ENCODE measurements at places on chromosomes 2 and 18. TPM values are rescaled to one million over a fixed set of nuclear protein-coding genes. Genes with fewer than 3 reads are reported as not detected.

The PRSS56 gene
- total RNA-seq: not detected

The TMEM17 gene
- 4.4 TPM for total RNA-seq

The ZNF638 gene
- 123 TPM for total RNA-seq

The POTEE gene
- not detected for total RNA-seq

The STARD6 gene
- total RNA-seq: not detected

The SGPP2 gene
- not detected for total RNA-seq

The TFPI gene
- total RNA-seq: 72.5 TPM

The BCL11A gene
- 0.09 TPM for total RNA-seq

DNA sequence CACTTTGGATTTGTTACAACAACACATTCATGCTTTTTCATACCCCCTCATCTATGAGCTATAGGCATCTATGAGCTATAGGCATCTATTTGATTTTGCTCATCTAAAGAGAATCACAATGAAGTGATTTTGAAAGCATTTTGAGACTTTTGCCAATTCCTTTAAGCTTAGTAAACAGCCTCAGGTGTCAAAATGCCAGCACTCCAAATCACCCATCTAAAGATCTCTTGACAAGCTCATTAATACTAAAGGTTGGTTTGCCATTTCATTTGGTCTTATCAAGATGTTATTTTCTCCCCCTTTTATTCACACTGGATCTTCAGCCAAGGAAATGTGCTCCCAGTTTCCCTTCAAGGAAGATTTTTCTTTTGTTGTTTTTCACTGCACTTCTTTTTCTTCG, 110.7 kb upstream of the TLK1 start:
- no peak for DNase-seq

GRCh38 chr2:148719941-148720436, 75.4 kb downstream of the EPC2 start:
- DNase-seq: no peak

DNA sequence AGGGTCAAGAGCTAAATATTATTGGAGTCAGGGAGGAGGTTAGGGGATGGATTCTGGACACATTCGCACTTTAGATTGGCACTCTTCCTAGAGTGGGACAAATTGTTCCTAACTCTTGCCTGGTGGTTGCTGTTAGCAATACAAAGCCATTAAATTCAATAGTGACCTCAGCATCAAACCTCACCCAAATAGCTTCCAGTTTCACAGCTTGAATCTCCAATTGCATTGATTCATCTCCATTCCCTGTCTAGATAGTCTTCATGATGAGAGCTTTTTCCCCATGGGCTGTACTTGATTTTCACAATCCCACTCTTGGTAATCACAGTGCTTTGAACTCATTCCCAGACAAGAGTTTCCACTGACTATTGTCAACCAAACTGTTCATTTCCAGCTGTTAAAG, 585.9 kb upstream of the SYT4 start:
- peak; percentile 15 for DNase-seq

- DNase-seq: no peak
Measured at GRCh38 chr2:85393836-85394235, 16.3 kb downstream of the CAPG start.

GRCh38 chr2:25557179-25558036, 116.0 kb downstream of the DTNB start:
- DNase-seq: no peak

DNA sequence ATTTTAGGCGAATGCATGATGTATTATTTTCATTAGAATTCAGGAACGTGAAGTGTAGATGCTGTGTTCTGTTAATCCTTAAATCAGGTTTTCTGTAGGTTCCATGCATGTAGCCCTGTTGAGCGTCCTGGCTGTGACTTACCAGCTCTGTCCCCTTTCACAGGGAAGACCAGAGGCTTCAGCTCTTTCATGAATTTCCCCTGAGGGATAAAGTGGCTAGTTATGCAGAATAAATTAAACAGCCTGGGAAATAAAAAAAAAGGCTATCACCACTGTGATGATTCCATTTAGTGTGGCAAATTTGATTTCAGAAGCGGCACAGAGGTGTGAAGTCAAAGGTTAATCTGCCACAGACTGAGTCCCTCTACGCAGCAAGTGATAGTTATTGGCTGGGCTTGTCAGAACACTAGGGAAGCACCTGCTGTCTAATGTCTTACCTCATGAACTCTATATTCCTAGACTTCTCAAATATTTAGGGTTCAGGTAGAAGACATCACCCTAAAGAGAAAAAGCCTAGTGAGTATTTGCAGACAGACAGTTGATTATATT, 61.6 kb upstream of the LINC00305 start:
- DNase-seq: no peak

DNA sequence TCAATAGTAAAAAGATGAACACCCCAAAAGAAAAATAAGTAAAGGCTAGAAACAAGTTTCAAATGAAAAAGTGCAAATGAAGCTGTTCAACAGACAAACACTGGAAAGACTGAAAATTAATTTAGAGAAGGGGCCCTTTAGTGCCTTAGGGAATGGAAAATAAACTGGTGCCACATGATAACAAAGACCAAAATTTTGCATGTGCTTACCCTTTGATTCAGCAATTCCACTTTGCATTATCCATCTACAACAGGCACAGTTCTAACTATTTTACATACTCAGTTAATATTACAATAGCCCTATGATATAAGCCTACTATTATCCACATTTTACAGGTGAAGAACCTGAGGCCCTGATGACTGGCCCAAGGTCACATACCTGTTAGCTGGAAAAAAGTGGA, 183.9 kb downstream of the NBAS start:
- DNase-seq: no peak

DNA sequence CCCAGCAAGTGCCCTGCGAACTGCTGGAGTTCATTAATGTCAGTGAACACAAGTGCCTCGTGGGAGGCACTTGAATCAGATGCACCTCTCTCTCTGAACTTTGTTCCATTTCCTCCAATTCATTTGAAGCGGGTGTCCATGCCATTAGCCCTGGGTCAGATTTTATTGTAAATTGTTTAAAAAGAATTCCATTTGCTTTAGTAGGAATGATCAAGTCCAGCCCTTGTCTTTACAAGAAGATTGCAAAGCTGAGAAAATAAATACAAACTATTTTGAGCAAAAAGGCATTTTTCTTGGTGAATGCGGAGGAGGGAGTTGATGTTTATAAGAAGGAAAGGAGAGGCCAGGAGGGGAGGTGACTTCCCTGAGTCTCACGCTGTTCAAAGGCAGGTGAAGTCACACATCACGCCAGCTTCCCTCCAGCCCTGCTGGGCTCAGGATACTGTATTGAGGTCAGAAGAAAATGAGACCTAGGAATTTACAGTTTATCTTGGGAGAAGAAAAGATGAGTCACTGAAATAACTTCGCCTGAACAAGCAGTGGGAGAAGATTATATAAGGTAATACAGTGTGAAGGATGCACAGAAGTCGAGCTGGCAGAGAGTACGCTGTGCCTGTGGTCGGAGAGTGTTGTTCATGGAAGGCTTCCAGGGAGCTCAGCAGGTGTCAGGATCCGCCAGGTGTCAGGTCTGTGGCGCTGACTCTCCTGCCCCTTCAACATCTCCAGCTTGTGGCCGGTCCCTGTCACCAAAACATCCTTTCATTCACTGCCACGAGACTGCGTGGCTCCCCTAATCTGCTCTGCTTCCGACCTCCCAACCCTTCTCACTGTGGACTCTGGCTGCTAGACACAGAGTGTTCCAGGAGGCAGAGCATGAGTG, 36.5 kb downstream of the EFR3B start:
- peak; percentile 73 for DNase-seq

- DNase-seq: no peak
Measured at GRCh38 chr2:237859082-237859433, 365 bp upstream of the RAMP1 start.
